ENCODE measurements at places on chromosomes 12 and 14.

GRCh38 chr14:61280092-61280525, 1.0 kb downstream of the TMEM30B start:
- no peaks in the 10 kb centered on the region for H3K36me3 ChIP-seq
- DNase-seq, result peak; percentile 81
- H3K4me1 ChIP-seq, result peaks cover 14% of the 10 kb centered on the region

- no peaks in the 10 kb centered on the region for H3K36me3 ChIP-seq
- peaks cover 9% of the 10 kb centered on the region for H3K4me1 ChIP-seq
- H3K27me3 ChIP-seq, result no peaks in the 10 kb centered on the region
- DNase-seq, result no peak
- H3K27ac ChIP-seq, result peak within 1 kb of the TSS; percentile 90
- peak within 1 kb of the TSS; percentile 66 for H3K4me3 ChIP-seq
These were observed at the start of gene FAR2 for GRCh38 chr12:29148911-29149690. TSS of gene FAR2 (plus strand) at chr12:29149278. CDS start at chr12:29270450, 121,172 bp downstream.

DNA sequence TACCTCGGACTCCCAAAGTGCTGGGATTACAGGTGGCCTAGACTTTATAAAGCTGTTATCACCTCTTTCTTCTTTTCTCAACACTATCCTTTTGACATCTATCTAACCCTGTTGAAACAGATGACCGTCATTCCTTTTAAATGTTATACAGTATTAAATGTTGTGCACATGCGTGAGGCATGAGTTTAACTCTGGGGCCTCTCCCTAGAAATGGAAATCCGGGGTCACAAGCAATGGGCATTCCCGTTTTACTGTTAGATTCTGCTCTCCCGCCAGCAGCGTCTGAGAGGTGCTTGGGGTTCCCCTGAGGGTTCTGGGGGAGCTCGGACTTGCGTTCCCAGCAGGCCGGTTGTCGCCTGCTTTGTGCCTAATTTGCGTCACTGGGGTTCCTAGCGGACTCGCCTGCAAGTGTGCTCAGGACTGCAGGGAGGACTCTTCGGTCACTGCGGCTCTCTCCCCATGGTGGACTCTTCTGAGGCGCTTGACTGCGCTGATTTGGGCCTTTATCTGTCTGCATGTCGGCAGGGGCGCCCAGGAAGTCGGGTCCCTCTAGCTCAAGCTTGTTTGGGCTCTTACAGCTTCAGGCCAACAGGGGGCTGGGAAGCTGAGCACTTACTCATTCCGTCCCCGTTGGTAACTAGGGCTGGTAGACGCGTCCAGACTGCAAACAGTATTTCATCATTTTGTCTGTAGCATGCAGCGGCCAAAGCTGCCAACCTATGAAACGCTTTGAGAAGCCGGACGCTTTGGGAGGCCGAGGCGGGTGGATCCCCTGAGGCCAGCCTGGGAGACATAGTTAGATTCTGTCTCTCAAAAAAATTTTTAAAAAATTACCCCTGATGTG, 1.2 kb upstream of the RAN start:
- H3K27me3 ChIP-seq, result no peaks in the 10 kb centered on the region
- peaks cover 38% of the 10 kb centered on the region for H3K4me1 ChIP-seq
- peak overlapping the region; percentile 86 for H3K4me3 ChIP-seq
- H3K36me3 ChIP-seq, result peaks cover 4% of the 10 kb centered on the region

DNA sequence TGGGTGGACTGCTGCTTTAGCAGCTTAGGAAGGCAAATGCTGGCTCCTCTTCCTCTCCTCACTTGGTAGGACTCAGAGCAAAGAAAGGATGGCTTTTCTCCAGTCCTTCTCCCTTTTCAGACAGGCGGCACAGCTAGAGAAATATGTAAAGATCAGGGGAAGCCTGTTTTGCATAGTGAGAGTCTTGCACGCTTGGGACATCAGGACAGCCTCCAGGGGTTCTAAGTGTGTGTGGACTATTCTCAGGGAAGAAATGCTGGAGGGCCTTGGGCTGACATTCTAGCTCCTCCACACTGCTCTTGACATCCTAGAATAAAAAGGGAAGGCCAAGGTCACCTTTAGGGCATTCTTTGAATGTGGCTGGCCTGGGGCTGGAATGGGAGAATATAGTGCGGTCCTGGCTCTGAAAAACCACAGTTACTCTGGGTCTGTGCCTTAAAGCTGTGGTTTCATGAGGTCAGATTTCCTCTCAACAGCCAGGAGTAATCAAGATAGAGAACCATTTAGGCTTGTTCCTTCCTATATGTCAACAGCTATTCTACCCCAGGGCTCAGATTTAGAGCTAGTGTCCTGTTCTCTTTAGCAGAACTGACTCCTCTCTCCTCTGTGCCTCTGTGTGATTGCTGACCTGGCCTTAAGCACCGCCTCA, 24.3 kb downstream of the CMA1 start:
- H3K27me3 ChIP-seq, result no peaks in the 10 kb centered on the region
- H3K27ac ChIP-seq, result no peak overlapping the region
- DNase-seq, result no peak

- H3K27me3 ChIP-seq, result no peaks in the 10 kb centered on the region
- H3K36me3 ChIP-seq, result peaks cover 40% of the 10 kb centered on the region
- H3K27ac ChIP-seq, result no peak overlapping the region
- H3K4me3 ChIP-seq, result no peak overlapping the region
- no peaks in the 10 kb centered on the region for H3K4me1 ChIP-seq
- DNase-seq, result no peak
These were observed 28.8 kb downstream of the CCDC92 start for GRCh38 chr12:123943816-123944215.

- H3K27me3 ChIP-seq, result no peaks in the 10 kb centered on the region
- no peak overlapping the region for H3K4me3 ChIP-seq
- H3K36me3 ChIP-seq, result no peaks in the 10 kb centered on the region
- DNase-seq, result no peak
- no peaks in the 10 kb centered on the region for H3K4me1 ChIP-seq
These were observed 1642.1 kb upstream of the FLRT2 start for GRCh38 chr14:83887866-83888265.

DNA sequence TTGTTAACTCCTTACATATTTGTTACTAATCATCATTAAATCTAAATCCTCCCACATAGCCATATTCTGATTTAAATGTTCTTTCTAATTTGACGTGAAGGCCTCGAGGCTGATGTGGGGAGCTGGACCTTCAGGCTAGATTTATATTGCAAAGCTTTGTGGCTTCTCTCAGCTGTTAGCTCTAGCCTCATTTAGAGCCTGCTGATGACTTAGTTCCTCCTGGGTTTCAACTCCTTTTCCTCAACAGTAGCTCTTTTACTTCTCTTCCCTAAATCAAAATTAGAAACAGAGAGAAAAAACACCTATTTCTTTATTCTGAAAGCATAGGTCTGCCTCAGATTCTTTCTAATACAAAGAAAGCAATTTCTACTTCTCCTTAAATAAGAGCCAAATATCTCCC, 477.5 kb upstream of the CCDC196 start:
- H3K36me3 ChIP-seq, result no peaks in the 10 kb centered on the region
- DNase-seq, result no peak
- H3K27me3 ChIP-seq, result no peaks in the 10 kb centered on the region
- no peak overlapping the region for H3K4me3 ChIP-seq
- no peaks in the 10 kb centered on the region for H3K4me1 ChIP-seq

DNA sequence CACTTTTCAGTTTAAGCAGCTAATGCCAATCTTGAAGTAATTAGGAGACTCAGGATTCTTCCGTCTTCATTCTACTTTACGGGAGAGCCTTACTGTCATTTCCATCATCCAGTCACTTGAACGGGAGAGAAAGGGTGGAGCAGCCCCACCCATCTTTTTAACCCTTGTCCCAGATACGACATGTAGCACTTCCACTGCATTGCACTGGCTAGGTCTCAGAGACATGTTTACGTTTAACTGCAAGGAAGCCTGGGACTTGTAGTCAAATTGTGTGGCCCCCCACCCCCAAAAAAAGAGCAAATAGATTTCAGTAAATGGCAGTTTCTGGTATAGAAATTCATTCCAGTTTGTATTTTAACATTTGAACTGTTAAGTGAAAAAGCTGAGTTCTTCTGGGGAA, 46.1 kb upstream of the SYT1 start:
- no peak overlapping the region for H3K27ac ChIP-seq
- no peak overlapping the region for H3K4me3 ChIP-seq
- DNase-seq, result no peak
- no peaks in the 10 kb centered on the region for H3K4me1 ChIP-seq
- H3K27me3 ChIP-seq, result no peaks in the 10 kb centered on the region

GRCh38 chr12:33546004-33546403, 106.4 kb upstream of the SYT10 start:
- H3K27me3 ChIP-seq, result no peaks in the 10 kb centered on the region
- no peak overlapping the region for H3K4me3 ChIP-seq
- no peak overlapping the region for H3K27ac ChIP-seq
- H3K4me1 ChIP-seq, result no peaks in the 10 kb centered on the region
- no peak for DNase-seq
- no peaks in the 10 kb centered on the region for H3K36me3 ChIP-seq

DNA sequence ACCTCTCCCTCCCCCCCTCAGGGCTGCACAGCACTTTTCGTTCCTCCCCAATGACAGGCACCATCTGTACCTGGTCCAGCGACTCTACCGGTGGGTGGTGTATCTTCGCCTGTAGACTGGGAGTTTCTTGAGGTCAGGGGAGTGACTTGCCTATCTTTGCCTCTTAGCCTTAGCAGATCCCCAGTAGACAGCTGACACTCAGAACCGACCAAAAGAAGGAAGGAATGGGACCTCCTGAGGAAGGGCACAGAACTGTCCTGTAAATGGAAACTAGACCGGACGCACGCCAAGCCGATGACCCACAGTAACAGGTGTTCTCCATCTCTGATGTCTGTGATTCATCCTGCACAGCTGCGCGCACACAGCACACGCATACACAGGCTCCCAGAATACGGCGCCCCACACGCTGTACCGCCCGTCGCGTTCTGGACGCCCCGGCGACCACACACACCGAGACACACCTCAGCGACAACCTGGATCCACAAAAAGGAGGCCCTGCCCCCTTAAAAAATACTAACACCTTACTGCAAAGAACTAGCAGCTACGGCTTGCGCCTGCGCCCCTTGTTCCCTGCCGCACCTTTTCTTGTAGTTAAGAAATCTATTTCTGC, 673 bp upstream of the TTC9 start:
- H3K4me1 ChIP-seq, result peaks cover 15% of the 10 kb centered on the region
- no peak for DNase-seq
- H3K36me3 ChIP-seq, result no peaks in the 10 kb centered on the region
- H3K27me3 ChIP-seq, result no peaks in the 10 kb centered on the region

- H3K4me3 ChIP-seq, result no peak overlapping the region
- DNase-seq, result no peak
- no peaks in the 10 kb centered on the region for H3K27me3 ChIP-seq
- H3K27ac ChIP-seq, result no peak overlapping the region
- H3K4me1 ChIP-seq, result peaks cover 29% of the 10 kb centered on the region
These were observed 953 bp upstream of the NKX2-8 start for GRCh38 chr14:36583242-36583892.

DNA sequence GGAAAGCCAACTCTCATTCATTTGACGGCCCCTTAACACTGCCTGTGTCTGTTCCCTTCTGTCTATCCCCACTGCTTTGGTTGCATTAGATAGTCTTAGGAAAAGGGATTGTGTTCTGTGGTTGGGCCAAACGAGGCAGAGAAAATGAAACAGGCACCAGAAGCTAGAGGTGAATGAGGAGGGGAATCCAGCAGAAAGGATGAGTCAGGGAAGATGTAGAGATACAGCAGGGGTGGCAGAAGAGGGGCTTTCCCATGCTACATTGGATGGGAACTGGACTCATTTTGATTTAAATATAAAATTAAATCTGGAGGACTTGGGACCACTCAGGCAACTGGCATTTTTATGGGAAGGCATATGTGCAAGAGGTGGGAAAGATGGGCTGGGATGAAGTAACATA, 43.3 kb downstream of the OTOGL start:
- DNase-seq, result no peak
- no peaks in the 10 kb centered on the region for H3K4me1 ChIP-seq
- H3K27me3 ChIP-seq, result no peaks in the 10 kb centered on the region

- no peak overlapping the region for H3K4me3 ChIP-seq
- no peak for DNase-seq
- H3K36me3 ChIP-seq, result no peaks in the 10 kb centered on the region
- H3K27me3 ChIP-seq, result no peaks in the 10 kb centered on the region
- H3K4me1 ChIP-seq, result no peaks in the 10 kb centered on the region
These were observed 177.8 kb upstream of the EGLN3 start for GRCh38 chr14:34128665-34129064.

DNA sequence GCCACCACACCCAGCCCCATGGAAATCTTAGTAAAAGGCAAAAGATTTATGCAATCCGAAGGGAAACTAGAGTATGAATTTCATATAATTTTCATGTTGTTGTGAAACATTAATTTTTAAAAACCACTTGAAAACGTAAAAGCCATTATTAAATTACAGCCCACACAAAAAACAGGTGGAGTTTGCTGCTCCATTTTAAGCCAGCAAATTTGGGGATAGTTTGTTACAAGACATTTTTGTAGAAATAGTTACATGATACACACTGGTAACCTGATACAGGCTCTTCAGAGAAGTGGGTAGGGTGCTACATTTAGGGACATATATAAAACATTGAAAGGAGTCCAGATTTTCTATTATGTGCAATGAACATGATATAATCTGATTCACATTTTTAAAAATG, 17.6 kb downstream of the GNPTAB start:
- H3K27ac ChIP-seq, result no peak overlapping the region
- no peaks in the 10 kb centered on the region for H3K36me3 ChIP-seq
- no peak for DNase-seq
- H3K4me3 ChIP-seq, result no peak overlapping the region

DNA sequence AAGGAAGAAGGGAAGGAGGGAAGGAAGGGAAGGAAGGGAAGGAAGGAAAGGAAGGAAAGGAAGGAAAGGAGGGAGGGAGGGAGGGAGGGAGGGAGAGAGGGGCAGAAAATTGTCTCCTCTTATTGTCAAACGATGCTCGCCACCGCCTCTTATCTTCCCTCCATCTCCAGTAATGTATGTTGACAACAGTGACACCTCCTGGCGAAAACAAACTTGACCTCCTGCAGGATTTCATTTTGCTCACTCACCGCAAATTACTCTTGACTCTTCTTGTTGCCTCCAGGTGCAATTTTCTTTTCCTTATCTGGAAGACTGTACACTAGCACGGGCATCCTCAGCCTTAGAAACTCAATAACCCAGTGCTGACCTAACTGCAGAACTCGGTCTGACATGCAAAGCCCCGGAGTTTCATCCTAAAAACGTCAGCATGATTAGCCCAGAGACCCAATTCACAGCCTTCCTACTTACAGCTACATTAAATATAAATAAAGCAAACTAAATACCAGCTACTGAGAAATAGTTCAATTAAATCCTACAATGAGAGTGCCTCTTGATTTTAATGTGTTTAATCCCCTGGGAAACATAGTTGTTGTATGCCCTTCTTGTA, 512.4 kb upstream of the TMPO start:
- H3K27ac ChIP-seq, result no peak overlapping the region
- no peak for DNase-seq
- no peaks in the 10 kb centered on the region for H3K27me3 ChIP-seq
- H3K4me3 ChIP-seq, result no peak overlapping the region
- no peaks in the 10 kb centered on the region for H3K36me3 ChIP-seq

DNA sequence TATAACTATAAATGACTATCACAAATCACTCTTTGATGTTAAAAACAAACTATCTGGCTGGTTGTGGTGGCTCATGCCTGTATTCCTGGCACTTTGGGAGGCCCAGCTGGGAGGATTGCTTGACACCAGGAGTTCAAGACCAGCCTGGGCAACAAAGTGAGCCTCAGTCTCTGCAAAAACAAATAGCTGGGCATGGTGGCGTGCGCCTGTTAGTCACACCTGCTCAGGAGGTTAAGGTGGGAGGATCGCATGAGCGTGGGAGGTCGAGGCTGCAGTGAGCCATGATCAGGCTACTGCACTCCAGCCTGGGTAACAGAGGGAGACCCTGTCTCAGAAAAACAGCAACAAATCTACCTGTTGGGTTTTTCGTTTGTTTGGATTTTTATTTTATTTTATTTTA, 5.4 kb downstream of the TXNRD1 start:
- no peaks in the 10 kb centered on the region for H3K36me3 ChIP-seq
- no peak overlapping the region for H3K4me3 ChIP-seq
- peak overlapping the region; percentile 4 for H3K27ac ChIP-seq
- peaks cover 29% of the 10 kb centered on the region for H3K4me1 ChIP-seq
- H3K27me3 ChIP-seq, result no peaks in the 10 kb centered on the region
- DNase-seq, result no peak
